Dermis blood vessel endothelial cell (primary cell): ENCODE measurements at places on chromosomes 4 and X. TPM values are rescaled to one million over a fixed set of nuclear protein-coding genes. Genes with fewer than 3 reads are reported as not detected.

The PSAPL1 gene
- not detected in 2 replicates for total RNA-seq

The ADGRG2 gene
- total RNA-seq: not detected in 2 replicates

The MID1IP1 gene
- total RNA-seq: 18.0 and 22.7 TPM in 2 replicates

The APLN gene
- 58.9 and 124 TPM in 2 replicates for total RNA-seq

The OPHN1 gene
- 8.7 and 11.7 TPM in 2 replicates for total RNA-seq

The ADD1 gene
- 168 and 270 TPM in 2 replicates for total RNA-seq

DNA sequence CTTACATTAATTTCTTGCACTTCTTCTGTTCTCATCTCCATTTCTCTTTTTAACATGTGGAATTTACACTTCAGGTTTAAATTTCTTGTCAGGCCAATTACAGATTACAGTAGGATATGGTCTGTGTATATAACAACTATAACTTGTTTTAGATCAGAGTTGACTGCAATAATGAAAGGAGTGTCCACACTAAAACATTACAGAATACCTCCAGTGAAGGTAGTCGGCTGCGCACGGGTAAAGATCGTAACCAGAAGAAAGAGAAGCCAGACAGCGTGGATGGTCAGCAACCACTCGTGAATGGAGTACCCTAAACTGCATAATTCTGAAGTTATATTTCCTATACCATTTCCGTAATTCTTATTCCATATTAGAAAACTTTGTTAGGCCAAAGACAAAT is 32.6 kb upstream of the FMR1NB start:
- no peak for DNase-seq

DNA sequence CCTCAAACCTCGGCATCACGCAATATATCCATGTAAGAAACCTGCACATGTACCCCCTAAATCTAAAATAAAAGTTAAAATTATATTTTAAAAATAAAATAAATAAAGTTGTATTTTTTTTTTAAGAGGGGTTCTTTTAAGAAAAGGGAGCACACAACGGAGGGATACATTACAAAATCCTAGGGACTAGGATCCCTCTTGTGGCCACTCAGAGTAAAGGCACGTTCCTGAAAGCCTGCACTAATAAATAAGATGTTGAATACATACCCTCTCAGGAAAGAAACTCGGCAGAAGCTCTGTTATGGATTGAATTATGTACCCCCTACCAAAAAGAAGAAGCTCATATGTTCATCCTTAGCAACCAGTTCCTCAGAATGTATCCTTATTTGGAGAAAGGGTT is 50.9 kb upstream of the PRDX4 start:
- peak; percentile 42 for DNase-seq

DNA sequence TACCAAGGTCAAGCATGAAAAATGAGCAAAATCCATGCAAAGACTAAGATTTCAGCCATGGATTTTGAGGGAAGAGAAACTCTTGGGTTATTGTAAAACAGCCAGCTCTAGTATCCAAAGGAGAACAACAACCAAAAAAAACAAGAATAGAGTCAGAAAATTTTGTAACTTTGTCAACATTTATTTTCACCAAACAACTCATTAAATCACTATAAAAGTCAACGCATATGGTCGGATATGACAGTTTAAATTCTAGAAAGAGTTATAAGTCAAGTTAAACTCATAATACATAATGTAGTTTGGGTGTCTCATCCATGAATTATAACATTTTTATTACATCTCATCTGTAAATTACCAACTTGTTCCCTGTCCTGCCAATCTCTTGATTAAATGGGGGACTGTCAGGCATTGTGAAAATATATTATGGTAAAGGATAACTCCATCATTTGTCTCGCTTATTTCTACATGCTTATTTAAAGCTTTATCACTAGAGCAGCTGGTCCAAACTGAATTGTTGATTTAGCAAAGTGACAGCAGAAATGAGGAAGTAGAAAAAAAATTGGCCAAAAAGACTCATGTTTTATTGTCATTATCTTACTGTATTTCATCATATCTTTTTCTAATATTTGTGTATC is 224.8 kb upstream of the NOCT start:
- no peak for DNase-seq

DNA sequence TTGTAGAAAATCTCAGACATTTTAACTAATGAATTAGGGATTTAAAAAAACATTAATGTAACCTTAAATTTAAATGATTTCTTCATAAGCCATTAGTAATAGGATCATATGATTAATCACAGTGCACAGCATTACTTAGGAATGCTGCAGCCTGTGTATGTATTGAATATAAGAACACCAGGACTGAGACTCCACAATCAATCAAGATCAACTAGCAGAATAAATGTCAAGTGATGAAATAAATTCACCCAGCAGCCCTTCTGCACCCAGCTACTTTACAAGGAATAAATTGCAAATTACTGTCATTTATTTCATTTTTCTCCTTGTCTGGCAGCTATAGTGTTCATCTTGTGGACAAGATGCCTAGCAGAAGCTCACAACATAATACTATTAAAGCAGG is 46.5 kb downstream of the NEIL3 start:
- DNase-seq: no peak

GRCh38 chr4:56158483-56158882 is 209.7 kb downstream of the CEP135 start:
- no peak for DNase-seq

GRCh38 chr4:112952313-112952700 is 97.1 kb upstream of the ANK2 start:
- no peak for DNase-seq

DNA sequence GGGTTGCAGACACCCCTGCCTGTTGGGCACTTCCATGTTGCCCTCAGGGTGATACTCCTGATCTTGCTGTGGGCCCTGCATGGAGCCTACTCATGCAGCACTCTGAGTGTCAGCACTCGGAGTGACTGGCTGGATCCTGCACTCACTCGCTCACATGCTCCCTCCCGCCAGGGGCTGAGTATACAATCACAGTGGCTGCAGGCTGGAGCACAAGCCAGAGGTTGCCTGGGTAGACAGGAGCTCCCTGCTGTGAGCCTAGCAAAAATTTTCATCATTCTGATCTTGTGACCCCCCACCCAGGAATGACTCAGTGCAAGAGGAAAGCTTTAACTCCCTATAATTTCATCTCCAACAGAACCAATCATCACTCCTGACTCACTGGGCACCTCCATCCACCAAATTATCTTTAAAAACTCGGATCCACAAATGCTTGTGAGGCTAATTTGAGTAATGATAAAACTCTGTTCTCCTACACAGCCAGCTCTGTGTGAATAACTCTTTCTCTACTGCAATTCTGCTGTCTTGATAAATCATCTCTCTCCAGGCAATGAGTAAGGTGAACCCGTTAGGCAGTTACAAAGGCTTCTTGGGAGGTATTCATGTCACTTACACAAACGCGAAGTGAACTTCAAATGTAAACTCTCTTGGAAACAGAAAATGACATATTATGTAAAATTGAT is 1180.8 kb upstream of the PABPC4L start:
- no peak for DNase-seq

GRCh38 chrX:150185766-150186165 is 177.4 kb upstream of the MAMLD1 start:
- no peak for DNase-seq

DNA sequence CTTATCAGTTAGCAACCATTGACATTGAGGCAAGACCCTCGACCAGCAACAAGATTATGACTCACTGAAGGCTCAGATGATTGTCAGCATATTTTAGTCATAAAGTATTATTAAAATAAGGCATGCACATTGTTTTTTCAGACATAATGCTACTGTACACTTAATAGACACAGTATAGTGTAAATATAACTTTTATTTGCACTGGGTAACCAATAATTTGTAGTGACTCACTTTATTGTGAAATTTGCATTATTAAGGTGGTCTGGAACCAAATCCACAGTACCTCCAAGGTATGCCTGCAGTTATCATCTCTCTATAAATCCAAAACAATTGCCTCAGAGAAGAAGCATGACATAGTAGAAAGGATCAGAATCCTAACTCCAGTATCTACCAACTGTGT is 330.1 kb upstream of the SMIM31 start:
- DNase-seq: no peak
